ENCODE measurements at places on chromosomes 2 and 18.

DNA sequence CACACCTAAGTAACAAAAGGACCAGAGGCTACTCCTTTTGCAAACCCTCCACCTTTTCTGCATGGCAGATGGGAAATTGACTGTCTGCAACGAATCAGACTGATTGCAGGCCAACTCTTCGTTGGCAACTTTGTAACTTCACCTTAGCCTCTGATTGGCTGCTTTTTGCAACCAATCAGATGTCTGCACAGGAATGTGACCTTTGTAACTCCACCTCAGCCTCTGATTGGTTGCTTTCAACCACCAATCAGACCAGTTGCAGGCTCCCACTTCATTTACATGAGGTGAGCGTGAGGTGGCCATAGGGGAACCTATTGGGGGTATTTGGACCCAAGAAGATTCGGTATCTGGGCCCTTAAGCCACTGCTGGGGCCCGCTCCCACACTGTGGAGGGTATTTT, 209.0 kb downstream of the EN1 start:
- no peak for DNase-seq

DNA sequence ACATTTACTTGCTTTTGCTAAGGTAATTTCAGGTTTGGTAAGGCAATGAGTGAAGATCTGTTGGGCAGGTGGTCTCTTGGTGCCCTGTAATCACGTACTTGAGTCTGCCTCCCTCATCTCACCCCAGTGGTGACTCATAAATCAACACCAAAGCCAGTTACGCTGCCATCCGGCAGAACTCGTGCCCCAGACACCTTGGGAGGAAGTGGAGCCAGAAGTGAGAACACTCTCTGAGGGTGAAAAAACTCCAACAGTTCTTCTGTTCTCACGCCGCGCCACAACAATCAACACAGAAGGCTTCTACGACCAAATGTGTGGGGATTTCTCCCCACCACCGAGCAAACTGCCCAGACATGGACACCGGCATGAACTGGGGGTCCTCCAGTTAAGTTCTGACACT, 206.2 kb downstream of the ARL4C start:
- DNase-seq: no peak

- no peak for DNase-seq
These were observed 113.4 kb downstream of the AP1S3 start for GRCh38 chr2:223723954-223724411.

DNA sequence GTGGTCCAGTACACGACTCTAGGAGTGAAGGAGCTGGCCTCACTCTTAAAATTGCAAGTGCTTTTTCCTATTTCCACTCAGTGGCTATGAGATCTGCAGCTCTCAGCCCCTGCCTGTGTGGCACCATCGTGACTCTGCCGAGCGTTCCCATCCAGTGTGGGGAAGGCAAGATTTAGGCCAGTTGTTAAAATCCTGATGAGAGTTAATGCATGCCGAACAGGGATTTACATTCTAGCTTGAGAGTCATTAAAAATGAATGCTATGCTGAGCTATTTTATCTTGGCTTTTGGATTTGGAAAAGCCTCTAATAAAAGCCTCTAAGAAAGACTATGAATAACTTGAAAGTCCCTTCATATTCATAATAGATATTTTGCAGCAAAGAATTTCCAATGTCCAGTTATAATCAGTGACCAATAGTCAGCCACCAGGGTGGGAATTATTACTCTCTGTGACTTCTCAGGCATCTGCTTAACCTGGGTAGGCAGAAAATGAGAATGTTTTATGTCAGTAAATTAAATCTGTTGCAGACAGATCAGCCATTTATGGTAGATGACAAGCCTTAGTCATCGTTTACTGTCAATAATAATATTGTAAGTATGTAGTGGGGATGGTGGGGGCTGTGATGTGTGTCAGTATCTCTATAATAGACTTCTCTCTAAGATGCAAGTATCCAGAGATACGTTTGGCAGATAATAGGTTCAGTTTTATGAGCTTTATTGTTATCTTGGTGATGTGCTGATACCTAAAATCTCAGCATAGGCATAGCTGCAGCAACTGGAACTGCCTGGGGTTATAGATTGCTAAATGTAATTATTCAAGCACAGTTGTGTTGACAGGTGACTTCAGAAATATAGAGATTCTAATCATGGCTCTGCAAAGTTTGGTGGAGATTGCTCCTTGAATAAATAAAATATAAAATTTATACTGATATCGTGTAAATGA, 207.8 kb downstream of the SOCS6 start:
- DNase-seq: no peak

- DNase-seq: no peak
These were observed 181.4 kb upstream of the MSH6 start for GRCh38 chr2:47601568-47601967.

Data from brain microvascular endothelial cell (primary cell).